ENCODE measurements at places on chromosomes 5 and 9.

DNA sequence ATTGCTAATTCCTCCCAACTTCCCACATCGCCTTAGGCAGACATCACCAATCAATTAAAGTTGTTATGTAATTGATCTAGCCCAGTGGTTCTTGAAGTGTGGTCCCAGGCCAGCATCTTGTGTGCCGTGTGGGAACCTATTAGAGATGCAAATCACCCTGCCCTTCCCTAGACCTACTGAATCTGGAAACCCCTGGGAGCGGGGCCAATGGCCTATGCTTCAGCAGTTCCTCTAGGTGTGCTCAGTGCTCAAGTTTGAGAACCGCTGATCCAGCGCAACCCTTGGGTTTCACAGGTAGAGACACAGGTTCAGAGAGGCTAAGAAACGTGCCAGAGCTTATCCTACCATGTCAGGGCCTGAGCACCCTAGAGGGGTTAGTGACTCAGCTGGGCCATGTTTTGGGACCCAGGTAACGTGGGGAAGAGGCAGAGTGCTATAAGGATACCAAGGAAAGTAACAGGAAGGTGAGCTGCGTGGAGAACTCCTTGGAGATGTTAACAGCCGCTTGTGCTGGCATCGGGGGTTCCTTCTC, 4.4 kb downstream of the SLC34A1 start:
- DNase-seq = no peak

DNA sequence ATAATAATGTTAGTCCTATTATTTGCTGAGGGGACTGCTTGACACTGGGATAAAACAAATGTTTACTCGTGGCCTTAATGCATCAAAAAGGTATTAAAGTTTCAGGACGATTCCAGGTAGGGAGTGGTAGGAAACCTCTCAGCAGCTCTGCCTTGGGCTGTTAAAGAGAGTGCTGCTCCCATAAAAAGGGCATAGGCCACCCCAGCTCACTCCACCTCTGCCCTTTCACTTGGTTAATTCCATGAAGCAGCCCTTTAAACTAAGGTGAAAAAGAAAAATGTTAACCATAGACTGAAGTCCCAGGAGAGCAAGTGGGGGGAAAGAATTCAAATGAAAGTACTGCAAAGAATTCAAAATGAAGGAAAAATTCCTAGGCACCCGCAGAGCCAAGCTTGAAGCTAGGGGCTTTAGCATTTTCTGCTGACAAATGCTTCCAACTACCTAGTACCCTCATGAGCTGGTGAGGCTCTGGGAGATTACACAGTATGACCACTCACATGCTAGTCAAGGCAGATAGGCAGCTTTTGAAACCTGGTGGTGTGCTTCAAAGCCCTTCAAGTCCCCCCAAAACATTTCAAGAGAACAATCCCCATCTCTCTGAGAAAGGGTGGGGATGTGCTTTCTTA, 8.5 kb downstream of the KLF9 start:
- no peak for DNase-seq

- no peak for DNase-seq
Observed at GRCh38 chr5:566636-567309, 42.5 kb upstream of the SLC9A3 start.

GRCh38 chr9:138053996-138054752, 176.6 kb downstream of the CACNA1B start:
- DNase-seq = peak; percentile 38

- no peak for DNase-seq
Observed at GRCh38 chr5:18466731-18467130, 832.5 kb downstream of the TAF11L14 start.

DNA sequence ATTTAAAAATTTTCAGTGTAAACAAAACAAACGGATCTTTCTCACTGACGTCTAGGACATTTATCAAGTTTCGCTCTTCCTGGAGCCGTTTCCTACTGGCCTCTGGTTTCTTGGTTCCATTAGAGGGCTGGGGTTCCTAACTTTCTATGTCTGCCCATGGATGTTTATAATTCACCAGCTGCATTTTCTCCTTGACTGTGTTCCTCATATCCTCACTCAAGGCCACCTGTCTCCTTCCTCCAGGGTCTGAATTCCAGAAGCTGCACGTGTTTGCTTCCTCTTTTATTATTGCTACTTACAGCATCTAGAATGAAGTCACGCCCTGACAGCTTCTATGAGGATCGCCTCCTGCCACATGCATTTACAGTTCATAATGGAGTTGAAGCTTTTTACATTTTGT, 74.1 kb upstream of the BASP1 start:
- DNase-seq = no peak

DNA sequence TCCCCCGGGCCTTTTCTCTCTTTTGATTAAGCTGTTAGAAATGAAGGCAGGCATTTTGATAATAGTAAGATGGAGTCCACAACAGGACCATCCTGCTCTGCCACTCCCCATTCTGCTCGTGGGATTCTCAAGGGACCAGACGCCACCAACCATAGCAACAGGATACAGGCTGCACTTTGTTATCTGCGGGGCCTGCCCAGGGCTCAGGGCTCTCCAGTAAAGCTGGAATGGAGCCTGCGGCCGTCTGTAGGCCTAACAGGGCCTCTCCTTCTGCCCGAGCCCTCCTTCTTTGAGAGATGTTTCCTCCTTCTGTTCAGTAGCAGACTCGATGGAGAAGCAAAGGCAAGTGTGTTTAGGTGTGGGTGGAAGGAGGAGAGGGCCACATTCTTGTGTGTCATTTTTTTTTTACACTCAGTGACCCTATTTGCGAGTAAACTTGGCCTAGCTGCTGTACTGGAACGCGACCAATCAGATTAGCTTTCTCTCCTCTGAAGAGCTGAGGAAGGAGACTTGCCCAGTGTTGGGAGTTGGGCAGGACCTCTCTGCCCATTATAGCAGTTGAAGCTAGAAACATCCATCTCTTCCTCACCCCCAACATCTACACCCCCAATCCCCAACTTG, 8.9 kb upstream of the EPB41L4B start:
- DNase-seq = no peak

GRCh38 chr9:76456202-76456926, 2.6 kb upstream of the GCNT1 start:
- DNase-seq = no peak

- DNase-seq = no peak
Observed at GRCh38 chr9:90906316-90907055, 104.9 kb downstream of the SYK start.

- DNase-seq = no peak
Observed at GRCh38 chr5:54725391-54726280, 208.1 kb downstream of the SNX18 start.

GRCh38 chr5:93100428-93100827, 480.6 kb downstream of the NR2F1-AS1 start:
- DNase-seq = no peak

GRCh38 chr9:38345851-38346755, 46.4 kb upstream of the ALDH1B1 start:
- DNase-seq = no peak

- DNase-seq = no peak
Observed at GRCh38 chr9:130336027-130336610, 70.6 kb downstream of the HMCN2 start.

- no peak for DNase-seq
Observed at GRCh38 chr9:107336718-107337360, 53.8 kb downstream of the RAD23B start.

DNA sequence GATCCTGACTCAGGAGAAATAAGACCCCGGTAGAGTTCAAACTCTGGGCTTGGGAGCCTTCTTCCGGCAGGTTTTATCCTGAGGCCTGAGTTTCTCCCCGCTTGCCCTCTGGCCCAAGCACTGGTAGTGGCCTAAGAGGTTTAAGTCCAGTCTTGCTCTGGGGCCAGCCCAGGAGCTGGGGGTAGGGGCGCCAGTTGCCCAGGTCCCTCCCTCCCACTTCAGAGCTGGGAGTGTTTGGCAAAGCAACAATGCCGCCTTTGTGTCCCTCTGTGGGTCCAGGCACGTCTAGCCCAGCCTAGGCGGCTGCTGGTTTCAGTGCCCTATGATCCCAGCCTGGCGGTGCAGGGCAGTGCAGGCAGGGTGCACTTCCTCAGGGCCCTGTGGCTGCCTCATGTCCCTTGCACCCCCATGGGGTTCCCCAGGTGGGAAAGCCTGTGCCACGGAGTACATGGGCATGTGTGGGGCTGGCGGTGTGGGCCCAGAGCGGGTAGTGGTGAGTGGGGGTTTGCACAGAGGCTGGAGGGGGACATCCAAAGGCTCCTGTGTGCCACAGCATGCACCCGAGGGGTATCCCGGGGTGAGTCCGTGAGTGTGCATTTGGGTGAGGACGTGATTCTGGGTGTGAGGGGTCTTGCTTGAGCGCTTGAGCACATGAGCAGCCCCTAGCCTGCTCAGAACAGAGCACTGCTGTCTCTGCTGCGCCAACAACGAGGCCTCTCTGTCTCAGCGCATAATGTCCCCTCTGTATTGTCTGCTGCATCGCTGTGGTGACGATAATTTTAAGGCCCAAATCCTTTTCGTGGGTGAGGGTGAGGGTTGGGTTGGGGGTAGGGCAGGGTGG, 61.7 kb upstream of the PSD2 start:
- DNase-seq = no peak

DNA sequence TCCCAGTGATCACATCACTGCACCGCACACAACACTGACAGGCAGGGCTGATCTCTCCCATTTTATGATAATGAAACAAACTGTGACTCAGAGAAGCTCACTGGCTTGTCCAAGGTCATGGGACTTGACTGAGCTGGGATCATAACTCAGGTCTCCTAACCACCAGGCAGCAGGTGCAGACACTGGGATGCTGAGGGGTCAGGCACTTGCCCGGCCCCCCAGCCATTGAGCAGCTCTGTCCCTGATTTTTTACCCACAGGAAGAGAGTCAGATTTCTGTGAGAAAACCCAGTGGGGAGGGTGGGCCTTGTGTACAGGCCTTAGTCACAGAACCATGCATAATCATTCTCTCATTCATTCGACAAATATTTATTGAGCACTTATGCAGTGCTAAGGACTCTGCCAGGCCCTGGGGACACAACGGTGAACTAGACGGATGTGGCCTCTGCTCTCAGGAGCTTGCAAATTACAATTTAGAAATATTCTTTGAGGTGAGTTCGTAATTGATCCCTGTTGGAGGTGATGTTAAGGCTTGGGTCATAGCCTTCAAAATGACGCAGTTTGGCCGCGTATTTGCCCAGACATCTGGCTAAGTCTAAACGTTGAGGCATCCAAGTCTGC, 54.5 kb upstream of the TGFBR1 start:
- DNase-seq = no peak

DNA sequence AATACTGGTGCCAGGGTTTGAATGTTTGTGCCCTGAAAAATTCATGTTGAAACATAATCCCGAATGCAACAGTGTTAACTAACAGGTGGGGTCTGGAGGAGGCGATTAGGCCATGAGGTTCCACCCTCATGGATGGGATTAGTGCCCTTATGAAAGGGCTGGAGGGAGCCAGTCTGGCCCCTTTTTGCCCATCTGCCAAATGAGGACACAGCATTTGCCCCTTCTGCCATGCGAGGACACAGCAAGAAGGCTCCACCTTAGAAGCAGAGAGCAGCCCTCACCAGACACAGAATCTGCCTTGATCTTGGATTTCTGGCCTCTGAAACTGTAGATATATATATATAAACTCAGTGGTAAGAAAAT, 32.6 kb upstream of the RNF130 start:
- DNase-seq = no peak

- no peak for DNase-seq
Observed at GRCh38 chr9:72254901-72255545, 105.8 kb downstream of the GDA start.

DNA sequence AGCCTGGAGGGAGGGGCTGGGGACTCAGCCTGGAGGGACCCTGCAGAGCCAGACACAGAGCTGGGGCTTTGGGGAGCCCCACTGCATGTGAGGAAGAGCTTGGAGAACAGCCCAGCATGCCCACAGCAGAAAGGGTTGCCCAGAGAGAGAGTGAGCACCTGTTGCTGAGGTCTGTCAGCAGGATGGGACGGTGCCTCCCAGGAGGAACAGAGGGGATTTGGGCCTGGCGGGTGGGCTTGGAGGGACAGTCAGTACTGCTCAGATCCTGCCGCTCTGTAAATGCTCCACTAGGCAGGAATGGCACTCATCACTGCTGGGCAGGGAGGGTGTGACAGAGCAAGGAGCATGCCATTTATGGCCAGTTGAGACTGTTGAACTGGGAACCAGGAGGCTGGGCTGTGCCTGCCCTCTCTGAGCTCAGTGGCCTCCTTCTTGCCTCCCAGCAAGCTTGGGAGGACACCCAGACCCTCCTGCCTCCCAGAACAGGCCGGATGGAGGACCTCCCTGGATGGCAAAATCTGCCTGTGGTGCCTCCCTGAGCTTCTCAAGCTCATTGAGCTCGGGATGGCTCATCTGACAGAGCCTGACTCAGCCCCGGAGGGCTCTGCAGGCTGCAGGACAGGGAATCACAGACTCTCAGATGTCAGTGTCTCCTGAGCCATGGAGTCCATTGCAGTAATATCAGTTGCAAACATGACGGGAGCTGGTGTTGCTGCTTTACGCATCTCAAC, 786 bp upstream of the HRCT1 start:
- DNase-seq = no peak

DNA sequence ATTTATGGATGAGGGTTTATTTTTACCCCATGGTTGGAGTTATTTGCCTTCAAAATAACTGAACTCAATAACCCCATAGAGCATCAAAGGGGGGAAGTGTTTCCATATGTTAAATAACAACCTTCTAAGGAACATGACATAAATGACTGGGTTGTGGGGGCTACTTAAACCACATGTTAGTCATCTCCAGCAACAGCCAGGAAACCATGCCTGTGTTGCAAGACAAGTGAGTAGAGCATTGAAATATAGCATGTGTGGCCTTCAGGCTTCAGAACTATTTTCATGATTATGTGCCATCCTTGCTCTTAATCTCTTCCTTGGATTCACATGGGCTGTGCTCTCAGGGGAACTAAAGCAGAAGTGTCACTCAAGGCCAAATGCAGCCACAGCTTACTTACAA, 431.2 kb downstream of the AGTPBP1 start:
- DNase-seq = no peak

GRCh38 chr9:127751269-127752054, 16.4 kb upstream of the TOR2A start:
- no peak for DNase-seq

DNA sequence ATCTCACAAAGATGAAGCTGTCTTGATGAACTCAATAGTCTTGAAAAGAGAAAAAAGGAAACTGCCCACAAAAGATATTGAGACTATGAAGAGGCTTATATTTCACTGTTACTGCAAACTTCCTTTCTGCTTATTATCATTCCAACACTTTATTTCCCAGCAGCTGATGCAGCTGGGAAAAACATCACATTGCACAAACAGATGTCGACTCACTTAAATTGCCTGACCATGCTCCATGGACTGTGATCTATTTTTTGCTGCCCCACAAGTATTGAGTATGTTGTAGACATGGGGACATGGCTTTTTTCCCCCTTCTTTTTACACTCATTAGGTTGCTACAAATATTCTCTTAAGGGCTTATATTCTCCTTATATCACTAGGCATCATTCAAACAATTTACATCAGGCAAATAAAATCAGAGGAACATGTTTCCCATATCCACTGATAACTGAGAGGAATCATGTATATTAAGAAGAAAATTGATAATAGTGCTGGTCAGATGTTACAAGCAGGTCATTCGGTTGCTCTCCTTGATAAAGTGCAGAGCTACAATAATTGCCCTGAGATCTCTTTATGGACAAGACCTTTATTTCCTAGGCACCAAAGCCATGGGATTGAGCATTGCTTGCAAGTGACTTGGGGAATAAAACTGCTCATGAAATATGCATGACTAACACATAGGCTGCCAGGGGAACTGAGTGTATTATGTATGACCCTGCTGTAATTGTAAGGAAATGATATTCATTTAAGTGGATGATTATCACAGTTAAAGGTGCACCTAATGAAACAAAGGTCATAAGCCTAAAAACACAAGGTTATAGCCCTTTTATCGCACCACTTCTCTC, 509.9 kb downstream of the ZNF608 start:
- no peak for DNase-seq
